Glutamatergic neuron (in vitro differentiated cells): ENCODE measurements at places on chromosomes 16 and 17.
A peak's percentile ranks its signal among the peaks of the same experiment; 100 is the strongest.

DNA sequence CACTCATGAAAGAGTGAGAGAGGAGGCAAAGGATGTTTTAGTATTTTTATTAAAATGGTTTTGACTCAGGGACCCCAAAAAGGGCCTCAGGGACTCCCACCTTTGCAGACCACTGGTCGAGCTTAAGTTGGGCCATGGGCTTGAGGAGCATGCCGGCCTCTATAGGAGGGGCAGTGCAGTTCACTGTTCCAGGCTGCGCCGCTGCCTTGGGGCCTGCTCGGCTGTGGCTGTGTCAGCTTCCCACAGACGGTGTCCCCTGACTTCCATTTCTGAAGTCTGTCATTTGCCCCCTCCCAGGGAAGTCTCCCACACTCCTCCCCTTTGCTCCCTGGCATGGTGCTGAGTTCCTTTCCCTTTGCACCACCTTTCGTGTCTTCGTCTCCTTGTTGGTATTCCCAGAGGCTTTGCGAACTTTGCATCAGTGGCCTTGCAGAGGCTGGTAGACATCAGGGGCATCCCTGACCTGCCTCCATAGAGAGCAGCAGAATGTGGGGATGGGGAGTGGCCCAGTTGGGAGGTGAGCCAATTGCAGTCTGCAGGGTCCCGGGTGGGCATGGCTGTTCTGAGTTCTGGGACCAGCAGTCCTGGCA, 17.1 kb downstream of the MPRIP start:
- DNase-seq = peak; percentile 11

DNA sequence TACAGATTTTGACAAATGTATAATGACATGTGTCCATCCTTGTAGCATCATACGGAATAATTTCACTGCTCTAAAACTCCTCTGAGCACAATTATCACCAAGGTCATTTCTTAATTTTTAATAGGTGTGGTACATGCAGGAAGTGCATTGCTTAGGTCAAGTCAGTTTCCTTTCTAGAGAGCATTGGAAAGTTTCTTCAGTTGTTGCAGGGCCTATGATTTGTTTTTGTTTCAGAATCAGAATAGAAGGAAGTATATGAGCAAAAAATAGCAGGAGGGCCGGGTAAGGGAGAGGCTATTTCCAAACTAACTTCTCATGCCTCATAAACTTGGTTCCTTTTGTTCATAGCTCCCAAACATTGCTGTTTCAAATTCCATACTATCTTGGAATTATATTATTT, 24.0 kb upstream of the SLFN5 start:
- no peak for DNase-seq

DNA sequence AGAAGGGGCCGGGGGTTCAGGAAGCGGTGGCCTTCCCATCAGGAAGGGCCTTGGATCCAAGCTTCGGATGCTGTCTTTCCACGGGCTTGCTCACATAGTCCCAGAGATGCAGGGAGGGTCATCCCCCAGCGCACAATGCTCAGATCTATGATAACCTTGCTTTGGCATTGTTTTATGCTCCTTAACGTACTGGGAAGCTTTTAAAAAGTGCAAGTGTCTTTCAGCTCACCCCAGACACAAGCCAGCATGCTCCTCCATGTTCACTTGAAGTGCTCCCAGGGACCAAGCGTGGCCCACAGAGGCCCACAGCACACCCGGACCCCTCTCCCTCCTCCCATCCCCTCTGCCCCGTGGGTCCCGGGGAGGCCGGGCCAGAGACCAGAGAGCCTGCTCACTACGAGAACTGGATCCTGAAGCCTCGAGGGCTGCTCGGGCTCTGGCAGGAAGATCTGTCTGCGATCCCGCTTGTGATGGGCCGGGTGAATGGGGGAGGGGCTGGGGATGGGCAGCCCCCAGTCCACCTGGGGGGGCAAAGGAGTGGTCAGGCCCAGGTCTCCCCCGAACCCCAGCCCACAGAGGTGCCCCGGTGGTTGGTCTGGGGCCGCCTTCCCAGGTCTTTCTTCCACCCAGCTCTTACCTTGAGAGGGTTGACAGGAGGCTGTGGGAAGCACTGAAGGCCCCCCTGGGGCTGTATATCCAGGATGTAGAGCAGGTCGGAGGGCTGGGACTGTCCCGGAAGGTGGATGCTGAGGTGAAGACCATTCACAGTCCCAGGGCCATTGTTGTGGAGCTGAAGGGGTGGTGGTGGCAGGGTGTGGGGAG, 11.8 kb upstream of the FAM171A2 start:
- DNase-seq = no peak

- DNase-seq = no peak
Observed at GRCh38 chr17:8798846-8799569, at the start of gene MFSD6L. Gene MFSD6L, minus strand, starts transcription at chr17:8799365. Its CDS starts 245 bp downstream, at chr17:8799120.

DNA sequence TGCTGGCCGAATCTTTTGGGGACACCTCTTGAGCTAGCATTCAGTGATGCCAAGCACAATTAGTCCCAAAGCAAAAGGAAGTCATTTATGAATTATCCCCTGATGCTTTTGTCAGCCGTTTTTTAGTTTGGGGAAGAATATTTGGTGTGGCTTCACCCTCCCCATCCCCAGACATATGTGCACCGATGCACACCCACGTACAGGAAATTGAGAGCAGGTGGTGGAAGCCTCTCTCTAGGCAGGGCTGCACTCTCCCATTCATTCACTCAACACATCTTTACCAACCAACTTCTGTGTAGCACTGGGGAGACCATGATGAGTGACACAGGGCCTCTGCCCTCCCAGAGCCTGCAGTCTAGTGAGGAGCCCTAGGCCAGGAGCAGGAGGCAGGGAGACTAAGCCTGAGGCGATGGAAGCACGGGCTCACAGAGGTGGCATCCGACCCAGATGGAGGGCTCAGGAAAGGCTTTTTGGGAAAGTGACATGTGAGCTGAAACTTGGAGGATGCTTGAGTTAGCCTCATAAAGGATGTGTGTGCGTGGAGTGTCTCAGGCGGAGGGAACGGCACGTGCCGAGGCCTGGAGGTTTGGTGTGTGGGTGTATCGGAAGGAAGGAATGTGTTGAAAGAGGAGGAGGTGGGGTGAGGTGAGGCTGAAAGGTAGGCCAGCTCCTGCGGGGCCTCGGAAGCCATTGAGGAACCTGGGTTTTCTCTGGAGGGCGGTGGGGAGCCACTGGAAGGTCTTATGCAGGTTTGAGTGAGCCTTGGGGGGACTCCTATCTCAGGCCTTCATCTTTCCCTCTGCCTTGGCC, 43.8 kb downstream of the PSME3IP1 start:
- no peak for DNase-seq

GRCh38 chr17:39617100-39617445, 9.4 kb upstream of the NEUROD2 start:
- no peak for DNase-seq

DNA sequence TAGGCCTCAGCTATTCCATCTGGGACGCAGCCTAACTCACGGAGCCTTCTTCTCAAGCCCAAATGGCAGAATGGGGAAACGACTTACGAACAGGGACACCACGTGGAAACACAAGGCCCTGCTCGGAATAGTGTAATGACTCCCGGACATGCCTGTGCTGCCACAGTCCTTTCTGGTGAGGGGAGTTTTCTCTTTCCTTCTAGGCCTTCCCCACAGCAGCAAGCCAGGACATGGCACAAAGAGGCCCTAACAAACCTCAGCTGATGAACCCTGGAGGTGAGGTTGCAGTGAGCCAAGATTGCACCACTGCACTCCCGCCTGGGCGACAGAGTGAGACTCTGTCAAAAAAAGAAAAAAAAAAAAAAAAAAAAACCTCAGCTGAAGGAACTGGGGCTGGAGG, 15.3 kb downstream of the ZBTB4 start:
- no peak for DNase-seq

GRCh38 chr16:24635900-24636610, 93.4 kb upstream of the TNRC6A start:
- no peak for DNase-seq

- no peak for DNase-seq
Observed at GRCh38 chr17:80850817-80851216, 140.8 kb upstream of the CHMP6 start.

DNA sequence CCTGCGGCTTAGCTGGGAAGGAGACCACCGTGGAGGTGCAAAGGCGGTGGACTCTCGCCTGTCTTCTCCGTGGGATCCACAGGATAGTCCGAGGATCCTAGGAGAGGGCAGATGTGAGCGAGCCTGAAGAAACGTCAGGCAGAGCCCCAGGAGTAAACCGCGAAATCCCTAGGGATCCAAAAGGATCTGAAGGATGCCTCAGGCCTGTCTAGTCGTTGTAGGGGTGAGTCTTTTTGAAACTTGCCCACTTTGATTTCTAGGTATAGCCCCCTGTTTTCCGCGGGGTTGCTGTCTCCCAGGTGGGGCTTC, 576.5 kb downstream of the KCNJ18 start:
- DNase-seq = no peak

- no peak for DNase-seq
Observed at GRCh38 chr17:10278218-10278617, 79.8 kb upstream of the GAS7 start.
